ENCODE measurements at places on chromosomes 5 and 9.

DNA sequence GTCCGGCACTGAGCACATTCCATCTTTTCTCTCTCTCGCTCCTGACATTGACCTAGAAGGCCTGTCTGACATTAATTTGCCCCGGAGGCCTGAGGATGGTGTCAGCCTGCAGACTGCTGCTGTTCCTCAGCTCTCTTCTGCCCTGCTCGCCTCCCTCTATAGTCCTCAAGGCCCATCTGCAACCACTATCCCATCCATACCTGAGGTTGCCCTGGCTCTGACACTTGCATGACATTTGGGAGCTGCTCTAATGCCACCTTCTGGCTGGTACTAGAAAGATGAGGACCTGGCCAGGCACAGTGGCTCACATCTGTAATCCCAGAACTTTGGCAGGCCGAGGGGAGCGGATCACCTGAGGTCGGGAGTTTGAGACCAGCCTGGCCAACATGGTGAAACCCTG is 38.6 kb upstream of the GGTA1 start:
- no peak for DNase-seq

GRCh38 chr5:88677376-88677895 is 205.5 kb downstream of the MEF2C start:
- DNase-seq = no peak

- no peak for DNase-seq
These were observed 51.5 kb downstream of the NXNL2 start for GRCh38 chr9:88586452-88586851.

DNA sequence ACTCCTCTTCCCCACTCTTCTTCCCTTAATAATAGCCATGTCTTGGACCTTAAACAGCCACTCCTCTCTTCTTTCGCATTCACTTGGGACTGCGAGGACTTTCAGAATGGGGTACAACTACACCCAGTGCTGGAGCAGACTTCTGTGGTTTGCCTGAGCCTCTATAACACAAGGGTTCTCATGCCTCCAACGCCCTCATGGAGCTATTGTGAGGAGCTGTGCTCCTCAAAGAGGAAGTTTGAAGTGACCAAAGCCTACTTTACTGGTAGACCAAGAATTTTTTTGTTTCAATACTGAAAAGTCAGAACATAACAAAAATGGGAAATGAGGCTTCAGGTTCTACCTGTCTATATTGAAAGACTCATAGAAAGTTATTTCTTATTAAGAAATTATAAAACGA is 316.4 kb downstream of the PIK3R1 start:
- DNase-seq = no peak

- no peak for DNase-seq
These were observed 4.0 kb downstream of the IL7R start for GRCh38 chr5:35860686-35861085.

- no peak for DNase-seq
These were observed 77.7 kb upstream of the FAM169A start for GRCh38 chr5:74943905-74944304.

DNA sequence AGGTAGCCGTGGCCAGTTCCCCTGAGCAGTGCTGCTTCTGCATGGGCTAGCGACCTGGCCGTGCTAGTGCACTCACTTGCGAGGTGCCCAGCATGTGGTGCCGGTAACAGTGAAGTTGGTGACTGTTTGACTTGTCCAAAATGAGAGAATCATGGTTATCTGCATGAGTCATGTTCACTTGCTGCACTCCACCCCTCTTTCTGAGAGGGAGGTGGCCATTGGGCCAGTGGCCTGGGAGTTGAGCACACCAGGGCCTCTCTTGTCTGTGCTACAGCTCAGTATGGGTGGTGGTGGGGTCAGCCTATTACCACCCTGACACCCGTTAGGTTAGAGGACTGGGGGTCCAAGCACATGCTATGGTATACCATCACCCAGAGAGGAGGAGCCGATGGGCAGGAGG is 55.4 kb upstream of the GARNL3 start:
- DNase-seq = no peak

DNA sequence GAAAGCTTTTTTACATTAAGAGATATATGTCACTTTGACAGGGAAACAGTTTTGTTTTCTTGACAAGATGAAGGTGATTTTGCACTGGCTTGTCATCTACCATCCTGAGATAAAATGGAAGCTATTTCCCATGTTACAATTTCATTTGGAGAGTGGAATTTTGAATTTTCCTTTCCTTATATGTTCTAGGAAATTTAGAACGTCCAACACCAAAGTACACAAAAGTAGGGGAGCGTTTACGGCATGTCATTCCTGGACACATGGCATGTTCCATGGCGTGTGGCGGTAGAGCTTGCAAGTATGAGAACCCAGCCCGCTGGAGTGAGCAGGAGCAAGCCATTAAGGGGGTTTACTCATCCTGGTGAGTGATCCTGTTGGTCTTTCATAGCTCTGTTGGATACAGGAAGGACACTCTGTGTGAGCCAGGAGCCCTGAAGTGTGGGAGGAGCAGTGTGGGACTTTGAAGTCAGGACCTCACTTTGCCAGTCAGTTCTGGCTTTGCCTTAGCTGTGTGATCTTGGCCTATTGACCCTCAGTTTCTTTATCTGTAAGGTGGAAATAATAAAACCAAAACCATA is 887 bp downstream of the PTPDC1 start:
- DNase-seq = no peak

DNA sequence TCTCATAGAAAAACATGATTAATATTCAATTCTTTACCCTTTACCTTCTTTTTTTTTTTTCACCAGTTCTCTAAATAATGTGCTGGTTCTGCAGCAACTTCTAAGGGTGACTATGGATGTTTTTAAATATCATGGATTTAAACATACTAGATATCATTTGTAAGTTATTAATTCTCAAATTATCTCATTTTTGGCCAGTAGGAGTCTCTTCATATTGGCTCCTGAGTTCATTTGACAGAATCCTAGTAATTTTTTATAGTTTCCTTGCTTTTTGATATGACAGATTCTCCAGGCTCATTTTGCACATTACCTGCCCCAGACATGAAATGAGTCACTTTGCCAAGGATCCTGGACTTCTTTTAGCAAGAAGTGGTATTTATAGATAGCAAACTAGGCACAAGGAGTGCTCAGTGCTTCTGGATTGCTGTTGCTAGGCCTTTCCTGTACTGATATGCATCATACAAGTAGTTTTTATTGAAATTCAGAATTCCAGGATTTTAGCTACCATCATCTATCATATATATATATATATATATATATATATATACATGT is 201.3 kb upstream of the IL12B start:
- DNase-seq = no peak

GRCh38 chr5:171308453-171309275 is at the start of gene TLX3:
TLX3 (plus strand) TSS chr5:171309248; CDS start chr5:171309366, 118 bp downstream.
- no peak for DNase-seq

DNA sequence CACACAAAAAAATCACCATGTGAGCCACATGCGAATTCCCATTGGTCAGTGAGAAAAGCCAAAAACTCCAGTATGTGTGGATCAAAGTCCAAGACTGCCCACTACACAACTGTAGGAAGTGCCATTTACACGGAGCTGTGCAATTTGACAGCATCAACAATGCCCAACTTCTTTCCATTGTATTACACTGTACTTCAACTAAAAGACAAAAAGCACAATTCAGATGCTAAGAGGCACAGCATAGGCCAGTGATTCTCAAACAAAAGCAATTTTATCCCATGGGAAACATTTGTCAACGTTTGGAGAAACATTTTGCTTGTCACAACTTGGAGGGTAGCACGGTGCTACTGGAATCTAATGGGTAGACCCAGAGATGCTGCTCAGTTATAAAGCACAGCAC is 39.8 kb downstream of the IARS1 start:
- DNase-seq = no peak

- no peak for DNase-seq
These were observed 91.1 kb downstream of the PRDM6 start for GRCh38 chr5:123180178-123180577.

DNA sequence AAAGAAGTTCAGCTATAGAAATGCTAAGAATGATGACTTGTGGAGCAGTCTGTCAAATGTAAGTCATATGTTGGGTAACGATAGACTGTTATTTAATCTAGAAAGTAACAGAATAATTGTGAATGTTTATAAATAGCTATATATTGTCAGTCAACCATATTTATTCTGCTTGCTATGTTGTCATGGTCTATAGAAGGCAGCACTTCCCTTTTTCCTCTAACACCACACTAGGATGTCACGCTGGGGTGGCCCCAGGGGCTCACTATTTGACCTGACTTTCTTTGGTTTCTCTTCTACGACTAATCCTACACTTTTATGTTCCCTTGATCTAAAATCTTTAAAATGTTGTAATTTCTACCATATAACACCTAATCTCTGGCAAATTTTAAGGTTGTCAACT is 20.5 kb downstream of the ERAP2 start:
- DNase-seq = peak; percentile 85

- DNase-seq = no peak
These were observed 434.5 kb downstream of the KDM4C start for GRCh38 chr9:7192266-7192665.

DNA sequence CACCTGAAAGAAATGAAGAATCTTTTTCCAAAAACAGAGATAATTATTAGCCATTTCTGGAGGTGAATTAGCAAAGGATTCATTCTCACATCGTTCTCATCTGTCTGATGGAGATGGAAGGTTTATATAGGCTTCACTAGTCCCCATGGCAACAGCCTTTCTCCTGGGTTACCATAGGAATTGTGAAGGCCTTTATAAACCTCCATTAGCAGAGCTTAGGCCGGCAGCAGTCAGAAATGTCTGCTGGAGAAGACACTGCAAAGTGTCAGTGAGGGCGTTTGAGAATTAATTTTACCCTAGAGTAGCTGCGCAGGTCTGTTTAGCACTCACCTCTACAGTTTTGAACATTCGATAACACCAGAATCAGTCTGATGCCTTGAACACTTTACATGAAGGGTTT is 290.4 kb upstream of the NR4A3 start:
- no peak for DNase-seq

DNA sequence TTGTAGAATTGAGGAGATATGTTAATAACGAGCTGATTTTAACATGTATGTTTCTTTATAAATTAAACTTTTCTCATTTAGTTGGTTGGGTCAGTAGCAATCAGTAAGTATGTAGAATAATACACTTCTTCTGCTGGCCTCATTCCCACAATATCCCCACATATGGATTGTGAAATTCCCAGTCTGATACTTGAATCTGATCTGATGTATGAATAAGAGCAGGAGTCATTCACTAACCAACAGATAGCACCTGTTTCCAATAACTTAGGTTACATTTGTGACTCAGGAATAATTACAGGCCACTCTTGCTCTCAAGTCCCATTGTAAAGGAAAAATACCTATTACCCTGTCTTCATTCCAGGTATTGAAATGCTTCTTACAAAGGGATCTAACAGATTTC is 23.9 kb downstream of the SLC36A1 start:
- no peak for DNase-seq

DNA sequence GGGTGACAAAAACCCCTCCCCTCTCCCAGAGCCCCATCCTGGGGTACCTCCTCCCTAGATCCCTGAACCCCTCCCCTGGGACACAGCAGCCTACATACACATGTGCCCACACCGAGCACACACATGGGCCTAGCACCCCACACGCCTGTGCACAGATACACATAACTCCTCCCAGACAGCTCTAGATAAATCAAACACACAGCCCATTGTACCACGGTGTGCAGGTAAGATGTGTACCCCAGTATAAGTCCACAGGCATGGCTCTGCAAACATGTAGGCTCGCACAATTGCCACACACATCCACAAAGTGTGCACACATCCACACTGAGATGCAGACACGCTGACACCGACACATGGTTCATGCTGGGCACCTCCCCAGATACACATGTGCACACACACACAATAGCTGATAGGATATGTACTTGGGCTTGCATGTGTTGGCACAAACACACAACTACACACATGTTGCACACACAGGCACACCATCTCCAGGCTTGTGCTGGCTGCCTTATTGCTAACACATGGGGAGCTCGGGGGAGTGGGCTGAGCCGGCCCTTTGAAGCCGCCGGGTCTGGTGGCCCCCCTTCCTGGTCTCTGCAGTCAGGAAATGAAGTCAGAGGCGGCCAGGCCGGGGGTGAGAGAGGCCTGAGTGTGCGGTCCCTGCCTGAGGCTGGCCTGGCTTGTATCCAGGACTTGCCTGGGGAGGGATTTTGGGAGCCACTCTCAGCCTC is 30.2 kb downstream of the GOLGA2 start:
- no peak for DNase-seq

DNA sequence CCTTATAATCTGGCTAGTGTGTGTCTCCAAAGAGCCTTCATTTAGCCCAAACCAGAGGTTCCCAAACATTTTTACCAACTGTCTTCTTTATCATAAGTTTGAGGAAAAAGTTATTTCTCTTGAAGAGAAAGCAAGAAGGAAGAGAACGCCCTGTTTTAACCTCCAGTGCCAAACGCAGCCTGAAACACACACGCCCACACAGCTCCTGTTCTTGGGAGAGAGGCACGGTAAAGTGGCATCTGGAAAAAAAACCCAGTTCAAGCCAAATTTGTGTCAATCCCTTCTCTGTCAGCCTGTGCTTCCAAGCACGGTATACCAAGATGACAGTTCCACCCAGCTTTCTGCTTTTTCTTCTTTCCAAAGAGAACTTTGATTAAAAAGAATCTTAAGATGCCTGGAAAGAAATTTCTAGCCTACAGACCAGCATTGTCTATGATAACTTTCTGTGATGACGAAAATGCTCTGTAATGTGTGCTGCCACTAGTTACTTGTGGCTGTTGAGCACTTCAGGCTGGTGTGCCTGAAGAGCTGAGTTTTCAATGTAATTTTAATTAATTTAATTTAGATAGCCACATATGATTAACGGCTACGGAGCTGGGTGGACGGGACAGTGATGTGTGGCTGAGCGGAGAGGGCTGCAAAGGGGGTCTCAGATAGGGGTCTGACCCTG is 62.3 kb downstream of the ACER2 start:
- no peak for DNase-seq

- DNase-seq = no peak
These were observed 88.0 kb downstream of the FEM1C start for GRCh38 chr5:115456539-115457040.

DNA sequence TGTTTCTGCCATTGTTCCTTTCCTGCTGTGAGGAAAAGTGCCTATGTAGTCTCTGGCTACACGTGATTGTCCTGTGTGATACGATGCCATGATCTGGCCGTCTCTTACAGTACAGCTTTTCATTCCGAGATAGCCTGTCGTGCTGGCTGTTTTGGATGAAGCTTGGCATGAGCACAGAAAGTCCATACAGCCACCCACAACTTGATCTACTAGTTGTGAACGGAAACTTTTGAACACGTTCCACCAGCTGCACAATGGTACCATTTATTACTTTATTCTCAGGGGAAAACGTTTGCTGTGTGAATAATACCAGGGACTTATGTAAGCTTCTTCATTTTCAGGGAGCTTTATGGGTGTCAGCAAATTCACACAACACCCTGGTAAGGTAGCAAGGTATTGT is 217.6 kb upstream of the ANKRD55 start:
- no peak for DNase-seq

DNA sequence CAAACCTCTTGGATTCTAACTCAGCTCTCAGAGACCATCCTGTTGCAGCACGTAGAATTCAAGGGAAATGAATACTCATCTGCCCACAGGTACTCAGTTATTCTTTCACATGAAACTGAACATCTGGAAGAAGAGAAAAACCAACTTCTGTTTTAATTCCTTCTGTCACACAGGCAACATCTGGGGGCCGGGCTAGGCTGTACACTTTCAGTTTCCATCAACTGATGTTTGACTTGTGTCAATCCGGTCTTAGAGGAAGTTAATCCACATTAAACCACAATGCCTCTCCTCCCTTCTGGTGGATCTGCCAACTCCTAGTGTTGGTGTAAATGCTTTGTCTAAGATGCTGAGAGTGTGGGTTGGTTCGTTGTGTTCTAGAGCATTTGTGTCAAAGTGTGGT is 17.6 kb downstream of the DMRT3 start:
- DNase-seq = peak; percentile 62
